ENCODE measurements at places on chromosomes 5 and 9.

DNA sequence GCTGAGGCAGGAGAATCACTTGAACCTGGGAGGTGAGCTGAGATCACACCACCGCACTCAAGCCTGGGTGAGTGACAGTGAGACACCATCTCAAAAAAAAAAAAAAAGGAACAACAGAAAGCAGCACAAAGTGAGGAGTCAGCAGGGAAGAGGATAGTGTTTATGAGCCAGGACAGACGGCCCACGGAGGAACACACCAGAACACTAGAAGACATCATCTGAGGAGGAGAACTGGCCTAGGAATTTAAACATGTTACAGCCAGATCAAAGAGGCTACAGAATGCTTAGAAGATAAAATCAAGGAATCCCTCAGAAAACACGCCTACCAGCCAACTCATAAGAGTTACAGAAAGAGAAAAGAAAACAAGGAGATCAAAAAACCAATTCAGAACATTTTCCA lies 12.2 kb downstream of the UBAC1 start:
- no peak for DNase-seq

- no peak for DNase-seq
Observed at GRCh38 chr5:7916171-7916804, 47.3 kb downstream of the MTRR start.

- no peak for DNase-seq
Observed at GRCh38 chr9:2859776-2860379, 16.0 kb upstream of the PUM3 start.

- DNase-seq: no peak
Observed at GRCh38 chr5:65943771-65944170, 17.4 kb downstream of the ERBIN start.

DNA sequence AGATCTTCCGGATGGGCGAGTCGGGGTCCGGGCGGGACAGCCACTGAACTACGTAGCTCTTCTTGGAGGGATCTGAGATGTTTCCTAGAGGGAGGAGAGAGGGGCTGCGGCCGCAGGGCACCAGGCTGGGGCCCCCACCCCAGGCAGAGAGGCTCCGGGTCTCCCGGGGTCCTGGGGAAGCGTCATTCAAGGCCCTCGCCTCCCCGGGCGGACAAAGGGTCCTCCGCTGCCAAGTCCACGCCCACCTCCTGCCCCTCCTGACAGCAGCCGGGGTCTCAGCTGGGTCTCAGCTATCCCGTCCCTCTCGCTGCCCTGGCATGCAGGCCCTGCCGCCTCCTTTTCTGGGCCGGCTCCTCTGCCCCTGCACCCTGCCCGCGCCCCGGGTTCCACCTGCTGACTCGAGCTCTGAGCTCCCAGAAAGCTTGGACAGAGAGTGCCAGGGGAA lies 61.5 kb downstream of the ZNF354C start:
- no peak for DNase-seq

DNA sequence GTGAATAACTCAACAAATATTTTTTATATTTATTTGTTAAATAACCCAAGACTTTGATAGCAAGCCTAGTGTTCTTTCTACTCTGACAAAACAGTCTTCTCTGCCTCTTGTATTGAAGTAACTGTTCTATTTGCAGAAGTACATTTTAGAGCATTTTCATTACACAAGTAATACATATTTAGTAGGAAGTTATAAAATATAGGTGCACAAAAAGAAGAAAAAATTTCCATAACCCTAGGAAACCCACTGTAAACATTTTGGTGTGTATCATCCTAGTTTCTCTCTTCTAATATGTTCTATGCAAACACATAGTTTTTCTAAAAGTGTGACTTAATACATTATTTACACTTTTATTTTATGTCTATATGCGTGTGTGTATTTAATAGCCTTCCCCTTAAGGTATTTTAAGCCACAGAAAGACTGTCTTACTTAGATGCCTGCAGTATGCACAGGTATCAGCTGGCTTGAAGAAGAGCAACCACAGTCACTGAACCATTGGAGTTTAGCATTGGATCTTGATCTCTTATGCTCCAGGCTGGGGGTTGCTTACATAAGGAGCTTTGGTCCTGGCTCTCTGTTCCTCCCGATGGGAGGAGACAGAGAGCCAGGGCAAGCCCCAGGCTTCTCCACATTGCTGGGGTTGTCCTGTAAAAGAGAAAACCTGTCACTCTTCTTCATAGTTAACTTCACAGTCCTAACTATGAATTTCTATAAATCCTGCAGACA lies 3.8 kb downstream of the SELENOP start:
- DNase-seq: no peak

GRCh38 chr9:136251264-136252115 lies 5.9 kb upstream of the QSOX2 start:
- no peak for DNase-seq

- DNase-seq: no peak
Observed at GRCh38 chr5:116424258-116424615, 150.4 kb downstream of the SEMA6A start.

- DNase-seq: no peak
Observed at GRCh38 chr9:33180526-33181184, 13.5 kb upstream of the B4GALT1 start.

DNA sequence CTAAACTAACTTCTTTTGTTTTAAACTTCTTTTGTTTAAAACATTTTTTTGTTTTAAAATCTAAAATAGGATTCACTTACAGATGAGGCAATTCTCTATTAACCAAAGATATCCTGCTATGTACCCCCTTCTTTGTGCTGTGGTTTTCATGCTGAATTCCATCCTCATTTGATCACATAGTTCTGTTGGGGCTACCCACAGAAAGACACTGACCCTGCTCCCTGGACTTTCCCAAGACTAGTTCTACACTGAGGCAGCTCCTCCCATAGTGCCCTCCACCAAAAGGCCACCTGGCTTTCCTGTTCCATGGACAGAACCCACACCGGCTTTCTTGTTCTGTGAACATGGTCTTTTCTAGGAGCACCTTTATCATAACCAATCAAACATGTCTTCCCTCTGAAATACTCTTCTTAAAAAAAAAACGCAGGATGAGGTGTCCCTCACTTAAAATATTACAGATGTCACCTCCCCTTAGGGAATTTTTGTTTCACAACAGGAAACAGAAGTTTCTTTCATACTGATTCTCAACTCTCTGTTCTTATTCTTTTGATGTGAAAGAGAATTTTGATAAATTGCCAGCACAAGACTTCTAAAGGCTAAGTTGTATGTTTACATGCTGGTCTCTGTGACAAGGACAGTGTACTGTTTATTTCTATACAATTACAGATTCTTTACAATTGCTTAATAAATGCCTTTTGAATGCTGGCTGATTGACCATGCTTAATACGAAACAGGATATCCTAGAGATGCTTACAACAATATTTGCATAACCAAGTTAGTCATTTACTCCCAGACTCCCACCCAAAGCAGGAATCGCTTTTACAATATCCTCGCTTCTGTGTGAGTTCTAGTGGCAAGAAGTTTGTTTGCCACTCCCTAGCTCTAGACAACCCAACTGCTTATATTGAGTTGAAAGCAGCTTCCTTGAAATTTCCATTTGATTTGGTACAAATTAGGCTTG lies 300.4 kb downstream of the DTWD2 start:
- no peak for DNase-seq

DNA sequence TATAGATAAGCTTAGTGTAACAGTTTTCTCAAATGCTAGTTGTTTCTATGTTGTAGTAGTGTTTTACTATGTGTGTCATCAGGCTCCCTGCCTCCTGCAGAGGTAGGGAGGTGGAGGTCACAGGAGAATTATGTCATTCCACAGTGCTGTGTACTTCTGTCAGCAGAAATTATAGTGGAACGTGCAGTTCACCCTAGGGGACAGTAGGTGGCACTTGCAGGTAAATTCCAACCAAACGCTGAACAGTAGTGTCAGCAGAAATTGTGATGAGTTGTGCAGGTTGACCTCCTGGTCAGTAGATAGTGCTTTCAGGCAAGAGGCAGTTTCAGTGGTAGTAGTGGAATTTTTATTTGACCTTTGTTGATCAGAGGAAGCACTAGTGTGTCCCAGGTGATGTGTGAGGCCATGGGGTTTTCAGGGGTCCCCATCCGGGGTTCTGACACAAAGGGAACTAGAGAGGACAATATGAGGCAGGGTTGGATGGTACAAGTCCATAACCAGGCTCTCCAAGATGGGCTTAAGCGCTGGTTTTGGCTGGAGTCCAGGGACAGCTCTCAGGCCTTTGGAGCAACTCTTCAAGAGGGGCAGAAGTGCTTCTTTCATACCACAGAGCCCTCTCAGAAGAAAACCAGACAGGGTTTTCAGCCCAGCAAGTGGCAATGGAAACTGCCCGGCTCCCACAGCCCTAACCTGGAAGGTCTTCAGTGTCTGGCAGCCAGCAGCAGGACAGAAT lies 402.9 kb downstream of the CYLC2 start:
- no peak for DNase-seq

DNA sequence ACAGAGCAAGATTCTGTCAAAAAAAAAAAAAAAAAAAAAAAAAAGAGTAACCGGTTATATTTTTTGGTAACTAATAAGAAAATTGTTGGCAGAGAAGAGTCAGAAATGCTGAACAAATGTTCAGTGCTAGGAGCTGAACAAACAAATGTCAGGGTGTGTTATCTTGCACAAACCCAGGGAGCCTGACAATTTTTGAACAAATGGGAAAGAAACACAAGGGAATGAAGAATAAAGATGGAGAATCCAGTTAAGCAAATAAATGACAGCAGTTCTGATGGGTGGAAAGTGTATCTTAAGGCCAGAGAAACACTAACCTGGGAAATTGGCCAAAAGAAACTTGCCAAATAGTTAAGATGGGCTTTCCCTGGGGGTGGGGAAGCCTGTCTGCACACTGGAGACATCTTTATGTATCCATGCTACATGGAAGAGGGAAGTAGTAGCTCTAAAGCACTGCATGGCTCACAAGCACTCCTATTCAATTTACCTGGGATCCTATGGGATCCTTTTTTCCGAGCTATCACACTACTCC lies 23.7 kb downstream of the KLHL3 start:
- DNase-seq: no peak

- DNase-seq: no peak
Observed at GRCh38 chr5:135883441-135883840, 12.2 kb downstream of the IL9 start.

DNA sequence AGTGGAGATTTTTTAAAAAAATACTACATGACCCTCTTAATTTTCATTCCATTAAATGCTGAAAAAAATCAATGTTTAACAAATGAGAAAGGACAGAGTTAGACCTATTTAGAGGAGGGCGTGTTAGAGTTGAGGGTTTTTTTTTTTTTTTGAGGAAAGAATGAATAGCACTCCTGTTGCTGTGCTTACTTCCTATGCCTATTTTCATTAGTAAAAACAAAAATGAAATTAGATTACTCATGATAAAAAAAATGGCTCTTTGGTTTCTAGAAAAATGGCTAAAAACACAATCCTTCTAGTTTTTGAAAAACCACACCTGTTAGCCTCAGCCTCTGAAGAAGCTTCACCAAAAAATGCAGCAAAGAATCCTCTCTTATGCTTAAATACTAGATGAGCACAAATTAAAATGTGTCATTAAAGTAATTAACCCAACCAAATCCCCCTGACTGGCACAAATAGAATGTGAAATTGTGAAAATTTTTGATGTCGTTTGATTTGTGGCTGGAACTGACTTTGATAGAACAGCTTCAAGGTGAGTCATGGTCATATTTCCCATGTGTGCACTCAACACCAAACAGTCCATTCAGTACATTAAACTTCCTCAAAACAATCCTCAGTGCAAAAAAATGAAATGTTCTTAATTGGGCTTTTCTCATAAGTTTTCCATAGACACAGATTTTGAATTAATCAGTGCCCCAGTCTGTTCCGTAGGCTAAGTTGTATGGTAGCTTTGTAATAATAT lies 98.0 kb downstream of the MACIR start:
- no peak for DNase-seq

GRCh38 chr5:38595132-38595745 lies 38.8 kb upstream of the LIFR start:
- no peak for DNase-seq

- no peak for DNase-seq
Observed at GRCh38 chr5:129653442-129653841, 94.5 kb upstream of the MINAR2 start.

DNA sequence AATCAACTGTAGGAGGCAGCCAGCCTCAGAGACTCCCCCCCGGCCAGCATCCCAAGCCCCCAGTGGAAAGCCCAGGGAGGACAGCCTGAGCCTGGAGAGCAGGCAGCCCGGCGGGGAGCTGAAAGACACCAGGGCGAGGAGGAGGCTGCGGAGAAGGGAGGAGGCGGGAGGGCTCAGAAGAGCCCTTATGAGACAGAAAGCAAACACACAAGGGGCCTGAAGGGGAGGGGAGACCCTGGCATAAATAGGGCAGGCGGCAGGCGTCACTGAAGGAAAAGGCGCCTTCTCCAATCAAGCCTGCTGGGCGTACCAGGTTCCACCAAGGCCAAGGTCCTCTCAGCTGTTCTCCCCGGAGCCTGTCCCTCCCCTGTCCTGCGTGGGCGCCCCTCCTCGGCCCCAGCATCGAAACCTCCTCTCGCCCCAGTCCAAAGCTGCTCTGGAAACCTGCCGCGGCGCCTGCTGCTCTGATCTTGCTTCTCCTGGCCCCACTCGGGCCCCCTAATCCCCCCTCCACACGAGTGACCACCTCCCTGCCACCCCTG lies 1.3 kb downstream of the SLC9A3 start:
- DNase-seq: no peak

DNA sequence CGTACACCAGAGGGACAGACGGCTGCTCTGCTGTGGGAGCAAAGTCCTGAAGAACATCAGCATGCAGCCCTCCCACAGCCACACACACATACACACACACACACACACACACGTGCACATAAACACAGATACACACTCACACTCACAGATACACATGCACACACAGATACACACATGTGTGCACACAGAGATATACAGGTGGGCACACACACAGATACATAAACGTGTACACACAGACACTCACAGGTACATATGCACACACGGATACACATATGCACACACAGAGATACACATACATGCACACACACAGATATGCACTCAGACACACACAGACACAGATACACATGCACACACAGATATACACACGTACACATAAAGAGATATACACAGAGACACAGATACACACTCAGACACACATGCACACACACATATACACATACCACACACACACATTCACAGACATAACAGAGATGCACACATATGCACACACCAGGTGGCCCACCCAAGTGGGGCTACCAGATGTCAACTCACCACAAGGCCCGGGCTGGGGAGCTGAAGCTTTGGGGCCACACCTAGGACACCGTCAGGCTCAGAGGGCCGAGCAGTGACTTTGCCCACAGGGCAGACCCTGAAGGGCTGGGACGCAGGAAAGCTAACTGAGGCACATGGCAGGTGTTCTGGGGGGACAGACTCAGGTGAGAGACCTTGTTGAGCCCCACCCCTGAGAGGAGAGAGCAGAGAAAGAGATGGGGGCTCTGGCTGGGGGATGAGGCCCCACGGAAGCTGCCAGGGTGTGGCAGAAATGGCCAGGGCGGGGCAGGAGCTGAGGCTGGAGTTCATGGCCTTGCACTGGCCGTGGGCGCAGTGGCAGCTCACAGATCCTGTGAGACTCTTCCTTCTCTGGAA lies 148.6 kb upstream of the PPP1R26 start:
- no peak for DNase-seq

GRCh38 chr5:148457183-148457620 lies 73.4 kb downstream of the FBXO38 start:
- DNase-seq: no peak
